ENCODE measurements at places on chromosomes 5 and 9. TPM values are rescaled to one million over a fixed set of nuclear protein-coding genes. Genes with fewer than 3 reads are reported as not detected.
A peak's percentile ranks its signal among the peaks of the same experiment; 100 is the strongest.

DNA sequence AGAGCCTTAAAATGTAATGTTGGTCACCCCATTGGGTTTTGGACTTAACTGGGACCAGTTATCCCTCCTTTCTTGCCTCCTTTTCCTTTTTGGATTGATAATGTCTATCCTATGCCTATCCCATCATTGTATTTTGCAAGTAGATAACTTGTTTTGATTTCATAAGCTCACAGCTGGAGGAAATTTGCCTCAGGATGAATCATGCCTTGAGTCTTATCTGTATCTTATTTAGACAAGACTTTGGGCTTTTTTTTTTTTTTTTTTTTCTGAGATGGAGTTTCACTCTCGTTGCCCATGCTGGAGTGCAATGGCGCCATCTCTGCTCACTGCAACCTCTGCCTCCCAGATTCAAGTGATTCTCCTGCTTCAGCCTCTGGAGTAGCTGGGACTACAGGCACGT is 443.3 kb downstream of the DNAH5 start:
- DNase-seq: peak; percentile 43

DNA sequence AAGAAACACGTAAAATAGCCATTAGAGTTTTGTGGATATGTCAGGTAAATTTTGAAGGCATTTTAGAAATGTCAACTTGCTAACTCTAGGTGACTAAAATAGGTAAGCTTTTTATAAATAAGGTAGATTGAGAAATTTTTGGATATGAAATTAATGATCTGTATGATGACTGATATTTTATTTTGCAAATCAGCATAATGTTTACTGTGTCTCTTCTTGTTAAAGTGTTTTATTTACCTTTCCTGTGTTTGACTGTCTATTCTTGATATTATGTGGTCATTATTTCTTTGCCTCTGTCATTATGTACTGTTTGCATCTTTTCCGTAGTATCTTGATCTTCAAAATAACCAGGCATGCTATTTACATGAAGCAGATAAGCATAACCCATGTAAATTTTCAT is 58.4 kb downstream of the ZCCHC7 start:
- no peak for DNase-seq

DNA sequence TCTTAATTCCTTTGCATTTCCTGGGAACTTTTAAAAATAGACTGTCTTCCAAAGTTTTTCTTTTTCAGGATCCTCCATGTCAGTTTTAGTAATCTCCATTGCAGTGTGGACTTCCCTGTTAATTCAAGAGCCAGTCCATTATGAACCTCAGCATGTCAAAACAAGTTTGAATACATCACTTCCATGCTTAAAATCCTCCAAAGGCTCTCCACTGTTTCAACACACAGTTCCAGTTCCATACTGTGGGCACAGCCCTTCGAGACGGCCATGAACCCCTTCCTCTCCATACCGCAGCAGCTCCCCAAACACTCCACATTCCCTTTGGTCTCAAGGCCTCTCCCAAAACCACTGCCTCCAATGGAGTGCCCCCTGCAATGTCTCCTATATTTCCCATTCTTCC is 19.5 kb downstream of the LIFR start:
- no peak for DNase-seq

DNA sequence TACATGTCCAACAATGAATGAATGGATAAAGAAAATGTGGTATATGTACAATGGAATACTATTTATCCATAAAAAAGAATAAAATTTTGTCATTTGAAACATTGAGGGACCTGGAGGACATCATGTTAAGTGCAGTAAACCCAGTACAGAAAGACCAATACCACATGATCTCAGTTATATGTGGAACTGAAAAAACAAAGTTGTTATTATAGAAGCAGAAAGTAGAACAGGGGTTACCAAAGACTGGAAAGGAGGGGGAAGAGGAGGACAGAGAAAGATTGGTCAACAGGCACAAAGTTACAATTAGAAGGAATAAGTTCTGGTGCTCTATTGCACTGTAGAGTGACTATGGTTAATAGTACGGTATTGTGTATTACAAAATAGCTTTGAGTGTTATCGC is 233.8 kb downstream of the SEMA6A start:
- DNase-seq: no peak

DNA sequence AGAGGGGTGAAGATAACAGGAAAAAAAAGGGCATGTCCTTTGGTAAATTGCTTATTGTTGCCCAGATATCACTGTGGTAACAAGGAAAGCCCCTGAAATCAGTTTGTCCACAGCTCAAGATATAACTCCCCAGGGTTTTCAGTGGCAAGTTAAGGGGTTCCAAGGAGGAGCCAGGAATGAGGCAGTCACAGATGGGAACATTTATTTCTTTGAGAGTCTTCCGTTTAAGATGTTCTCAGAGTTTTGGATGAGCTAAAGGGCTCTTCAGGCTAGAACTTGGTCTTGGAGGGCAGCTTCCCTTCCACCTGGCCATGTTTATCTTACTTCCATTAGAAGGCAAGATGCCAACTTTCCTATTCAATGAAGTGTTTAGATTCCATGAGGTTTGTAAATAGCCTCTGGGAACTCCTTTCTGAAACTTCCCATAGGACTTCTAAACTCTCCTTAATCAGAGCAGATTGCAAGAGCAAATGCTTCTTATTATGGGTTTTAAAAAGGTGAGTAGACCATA is 277.6 kb upstream of the TNC start:
- no peak for DNase-seq

The OGN gene
- polyA plus RNA-seq: 1.2 TPM

DNA sequence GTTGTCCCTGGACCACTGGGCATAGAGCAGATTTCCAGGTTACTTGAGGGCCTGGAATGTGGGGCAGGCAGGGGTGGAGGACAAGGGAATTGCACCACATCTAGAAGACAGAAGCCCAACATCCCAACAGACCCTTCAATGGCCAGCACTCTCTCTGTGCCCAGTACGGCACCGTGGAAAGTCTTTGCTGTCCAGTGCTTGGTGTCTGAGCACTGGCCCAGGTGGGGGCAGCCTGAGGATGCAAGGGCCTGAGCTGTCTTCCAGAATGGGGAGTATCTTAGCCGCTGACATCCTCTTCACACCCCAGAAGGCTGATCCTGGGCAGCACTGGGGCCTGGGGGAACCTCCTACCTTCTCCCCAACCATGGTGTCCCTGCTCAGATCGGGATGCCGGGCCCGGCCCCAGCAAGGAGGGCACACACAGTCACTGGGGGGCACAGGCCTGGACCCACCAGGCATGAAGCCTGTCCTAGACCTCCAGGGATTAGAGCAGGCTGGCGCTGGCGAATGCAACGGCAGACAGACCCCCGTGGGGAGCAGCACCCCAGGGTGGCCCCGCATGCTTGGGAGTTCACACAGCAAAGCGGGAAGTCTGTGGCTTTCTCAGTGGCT is 40.6 kb upstream of the OLFM1 start:
- DNase-seq: no peak

The SPEF2 gene
- 5.2 TPM for polyA plus RNA-seq

The FKTN gene
- 31.0 TPM for polyA plus RNA-seq

The RANBP3L gene
- 0.09 TPM for polyA plus RNA-seq

GRCh38 chr9:106966481-106966880 is 103.5 kb downstream of the ZNF462 start:
- DNase-seq: no peak

DNA sequence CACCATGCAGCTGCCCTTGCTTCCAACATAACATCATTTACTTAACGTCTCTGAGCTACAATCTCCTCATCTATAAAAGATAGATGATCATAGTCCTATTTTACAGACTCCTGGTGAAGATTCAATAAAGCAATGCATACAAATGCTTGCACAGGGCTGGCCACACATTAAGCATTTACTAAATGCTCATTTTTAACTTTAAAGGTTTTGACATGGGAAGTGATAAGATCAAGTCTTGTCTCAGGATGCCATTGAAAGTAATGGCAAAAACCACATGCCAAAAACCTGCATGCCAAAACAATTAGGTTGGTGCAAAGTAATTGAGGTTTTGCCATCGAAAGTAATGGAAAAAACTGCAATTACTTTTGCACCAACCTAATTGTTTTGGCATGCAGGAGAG is 181.2 kb upstream of the ADRA1B start:
- no peak for DNase-seq

Measured in fibroblast of lung (primary cell).